Astrocyte of the spinal cord (primary cell): ENCODE measurements at places on chromosomes 6 and 20.

DNA sequence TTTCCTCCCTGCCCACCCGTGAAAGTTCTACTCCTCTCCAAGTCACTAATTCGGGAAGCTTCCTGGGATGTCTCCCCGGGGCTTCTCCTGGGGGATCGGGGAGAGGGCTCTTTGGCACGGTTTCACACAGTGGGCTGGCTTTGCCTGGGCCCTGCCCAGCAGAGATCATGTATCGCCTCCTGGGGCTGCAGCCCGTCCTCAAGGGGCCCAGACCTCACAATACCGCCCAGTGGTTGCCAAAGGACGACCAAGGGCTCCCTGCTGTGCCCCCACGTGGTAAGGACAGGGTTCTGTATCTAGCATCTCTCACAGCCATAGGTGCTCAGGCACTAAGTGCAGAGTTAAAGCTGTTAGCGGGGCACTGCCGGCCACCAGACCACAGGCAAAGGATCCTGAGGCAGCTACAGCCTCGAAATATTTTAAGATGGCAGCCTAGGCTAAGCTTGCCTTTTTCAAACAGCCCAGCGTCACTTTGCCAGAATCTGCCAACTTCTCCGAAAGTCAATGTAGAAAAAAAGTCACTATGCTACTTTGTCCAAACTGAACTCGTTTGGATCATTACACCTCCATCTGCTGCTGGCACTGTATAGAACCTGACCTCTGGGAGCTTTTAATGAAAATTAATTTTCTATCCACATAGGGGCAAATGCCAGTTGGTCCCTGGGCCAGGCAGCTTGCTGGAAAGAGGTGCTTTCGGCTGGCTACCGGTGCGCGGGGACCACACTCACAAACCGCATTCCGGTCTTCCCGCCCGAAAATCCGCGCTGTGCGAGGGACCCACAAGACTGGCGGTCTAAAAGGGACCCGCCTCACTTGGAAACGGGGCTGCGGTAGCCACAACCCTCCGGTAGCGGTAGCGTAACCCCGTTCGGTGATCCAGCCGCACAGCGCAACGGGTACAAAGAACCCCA lies 1.3 kb upstream of the NNAT start:
- peak; percentile 42 for DNase-seq

DNA sequence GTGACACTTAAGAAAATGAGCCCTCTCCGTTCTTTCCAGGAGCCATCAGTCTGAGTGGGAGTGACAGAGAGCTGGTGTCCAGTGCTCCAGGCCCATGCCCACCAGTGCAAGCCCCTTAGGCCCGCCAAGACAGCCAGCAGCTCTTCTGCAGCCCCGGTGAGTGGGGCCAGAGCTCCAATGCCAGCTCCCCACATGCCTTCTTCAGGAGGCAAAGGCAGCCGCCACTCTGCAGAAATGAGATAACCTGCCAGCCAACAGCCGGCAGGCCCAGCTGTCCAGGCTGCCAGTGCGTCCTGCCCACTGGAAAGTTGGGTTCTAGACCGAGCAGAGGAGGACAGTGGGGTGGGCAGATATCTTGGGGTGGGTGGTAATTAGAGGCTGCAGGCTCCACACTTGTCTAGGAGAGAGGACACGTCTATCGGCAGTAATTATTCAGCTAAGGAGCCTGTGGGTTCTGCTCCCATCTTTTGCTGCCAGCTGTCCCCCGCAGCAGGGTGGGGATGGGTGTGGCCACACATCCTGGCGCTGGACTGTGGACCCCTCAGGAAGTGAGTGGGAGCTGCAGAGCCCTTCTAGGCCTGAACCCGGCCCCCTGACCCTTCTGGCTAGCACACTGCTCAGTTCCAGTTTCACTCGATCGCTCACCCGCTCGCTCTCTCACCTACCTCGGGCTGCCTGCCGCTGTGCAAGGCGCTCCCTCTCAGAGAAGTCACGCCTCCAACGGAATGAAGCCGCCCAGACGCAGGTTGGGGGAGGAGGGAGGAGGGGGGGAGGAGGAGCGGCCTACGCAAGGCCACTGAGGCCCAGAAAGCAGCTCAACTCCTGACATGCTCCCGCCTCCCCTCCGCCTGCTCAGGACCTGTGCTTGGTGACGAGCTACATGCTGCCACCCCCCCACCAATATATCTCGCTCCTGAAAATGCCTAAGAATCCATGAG lies 3.6 kb downstream of the GRM4 start:
- no peak for DNase-seq

DNA sequence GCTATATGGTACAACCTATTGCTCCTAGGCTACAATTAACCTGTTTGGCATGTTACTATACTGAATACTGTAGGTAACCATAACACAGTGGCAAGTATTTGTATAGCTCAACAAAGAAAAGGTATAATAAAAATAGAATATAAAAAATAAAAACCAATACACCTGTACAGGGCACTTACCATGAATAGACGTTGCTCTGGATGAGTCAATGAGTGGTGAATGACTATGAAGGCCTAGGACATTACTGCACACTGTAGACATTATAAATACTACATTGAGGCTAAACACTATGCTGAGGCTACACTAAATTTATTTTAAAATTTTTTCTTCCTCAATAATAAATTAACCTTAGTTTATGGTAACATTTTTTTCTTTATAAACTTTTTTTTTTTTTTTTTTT lies 18.6 kb downstream of the ELOVL5 start:
- no peak for DNase-seq

- no peak for DNase-seq
Measured at GRCh38 chr20:16106191-16106849, 466.9 kb downstream of the KIF16B start.

- no peak for DNase-seq
Measured at GRCh38 chr6:76490456-76490855, 418.0 kb upstream of the IMPG1 start.

DNA sequence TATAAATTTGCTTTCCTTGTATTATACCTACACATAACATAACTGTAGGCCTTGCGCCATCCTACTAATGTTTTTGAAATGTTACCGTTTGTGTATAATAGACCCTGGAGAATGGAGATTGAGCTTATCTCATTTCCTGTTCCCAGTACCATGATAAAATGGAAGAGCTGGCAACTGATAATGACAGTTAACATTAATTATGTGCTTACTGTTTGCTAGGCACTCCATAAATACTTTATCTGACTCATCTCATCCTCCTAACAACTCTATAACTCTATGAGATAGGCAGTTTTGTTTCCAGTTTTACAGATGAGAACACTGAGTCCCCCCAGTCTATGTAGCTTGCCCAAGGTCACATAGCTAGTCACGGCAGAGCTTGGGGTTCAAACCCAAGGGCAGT lies 396.7 kb downstream of the SYNE1 start:
- DNase-seq, result no peak

DNA sequence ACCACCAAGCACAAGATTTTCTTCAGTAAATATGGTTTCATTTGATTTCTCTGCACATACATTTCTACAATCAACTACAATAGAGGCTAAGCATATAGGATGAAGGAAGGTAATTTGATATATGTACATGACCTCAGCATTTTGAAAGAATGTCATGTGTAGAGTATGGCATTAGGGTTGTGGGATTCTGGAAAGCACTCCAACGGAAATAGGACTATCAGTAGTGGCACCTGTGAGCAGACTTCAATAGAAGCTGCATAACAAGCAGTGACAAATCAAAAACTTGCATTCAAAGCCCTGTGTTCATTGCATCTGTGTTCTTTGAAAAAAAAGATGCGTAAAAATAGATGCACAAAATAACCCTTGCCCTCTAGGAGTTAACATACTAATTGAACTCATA lies 57.5 kb upstream of the EYA4 start:
- no peak for DNase-seq

DNA sequence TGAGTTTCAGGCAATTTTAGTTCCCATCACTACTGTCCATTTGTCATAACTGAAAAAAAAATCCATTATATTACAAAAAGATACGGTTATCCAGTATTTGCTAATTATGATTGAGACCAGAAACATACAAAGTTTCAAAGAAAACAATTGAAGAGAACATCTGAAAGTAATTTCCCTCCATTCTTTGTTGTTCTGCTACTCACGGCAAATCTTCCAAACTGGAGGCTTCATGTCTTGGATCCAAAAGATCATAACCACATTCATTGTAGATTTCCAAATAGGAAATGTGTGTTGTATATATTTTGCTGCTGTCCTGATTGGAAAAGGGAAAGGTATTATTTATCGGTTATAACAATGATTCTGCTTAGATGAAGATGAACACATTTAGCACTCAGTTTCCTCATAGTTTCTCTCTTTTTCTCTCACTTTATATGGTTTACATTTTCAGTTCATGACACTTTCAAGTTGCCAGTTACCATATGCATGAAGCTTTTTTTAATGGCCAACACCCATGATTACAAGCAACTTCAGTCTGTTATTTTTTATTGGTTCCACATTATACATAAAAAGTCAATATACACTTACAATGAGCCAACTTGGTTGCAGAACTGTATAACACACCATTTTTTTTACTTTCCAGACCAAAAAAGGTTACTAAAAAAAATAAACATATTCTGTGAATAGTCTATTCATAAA lies 90.4 kb downstream of the KIF6 start:
- no peak for DNase-seq

GRCh38 chr6:143040018-143040417 lies 20.7 kb upstream of the AIG1 start:
- DNase-seq, result no peak

- DNase-seq, result no peak
Measured at GRCh38 chr6:52108128-52108527, 20.7 kb upstream of the PKHD1 start.
